HL-60 (cell line): ENCODE measurements at places on chromosomes 1 and 21.

DNA sequence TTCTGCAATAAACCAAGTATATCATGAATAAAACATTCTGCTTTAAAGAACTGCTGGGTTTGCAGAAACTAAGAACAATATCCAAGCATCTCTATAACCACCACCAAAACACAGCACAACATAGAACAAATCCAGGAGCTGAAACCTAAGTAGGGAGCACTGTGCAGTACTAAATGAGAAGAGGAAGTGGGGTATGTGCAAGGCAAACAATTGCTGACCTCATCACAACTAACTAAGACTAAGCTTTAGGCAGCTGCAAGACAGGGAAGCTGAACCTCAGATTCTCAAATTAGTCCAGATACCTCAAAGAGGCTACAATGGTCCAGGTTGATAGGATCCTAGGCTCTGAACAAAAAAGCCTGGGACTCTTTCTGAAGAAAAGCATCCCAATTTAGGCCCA lies 172.6 kb downstream of the SLC44A5 start:
- no peak for DNase-seq

DNA sequence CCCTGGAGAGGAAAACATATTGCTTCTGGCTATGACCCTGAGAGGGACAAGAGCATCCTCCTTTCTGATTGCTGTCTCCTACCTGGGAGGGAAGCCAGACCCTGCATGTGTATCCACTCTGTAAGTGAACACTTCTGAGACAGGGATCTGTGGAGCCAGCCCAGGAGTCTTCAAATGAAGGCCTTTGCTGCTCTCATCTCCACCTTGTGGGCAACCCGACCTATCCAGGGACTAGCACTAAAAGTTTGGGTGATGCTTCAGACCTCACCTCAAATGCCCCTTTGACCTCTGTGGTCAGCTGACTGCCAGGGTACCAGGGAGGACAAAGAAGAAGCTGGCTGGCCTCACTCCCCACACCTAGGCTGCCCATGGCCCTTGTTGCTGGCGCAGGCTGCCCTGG lies 64.7 kb downstream of the KCND3 start:
- DNase-seq: no peak

GRCh38 chr1:111164151-111164550 lies 24.1 kb downstream of the CEPT1 start:
- no peak for DNase-seq

DNA sequence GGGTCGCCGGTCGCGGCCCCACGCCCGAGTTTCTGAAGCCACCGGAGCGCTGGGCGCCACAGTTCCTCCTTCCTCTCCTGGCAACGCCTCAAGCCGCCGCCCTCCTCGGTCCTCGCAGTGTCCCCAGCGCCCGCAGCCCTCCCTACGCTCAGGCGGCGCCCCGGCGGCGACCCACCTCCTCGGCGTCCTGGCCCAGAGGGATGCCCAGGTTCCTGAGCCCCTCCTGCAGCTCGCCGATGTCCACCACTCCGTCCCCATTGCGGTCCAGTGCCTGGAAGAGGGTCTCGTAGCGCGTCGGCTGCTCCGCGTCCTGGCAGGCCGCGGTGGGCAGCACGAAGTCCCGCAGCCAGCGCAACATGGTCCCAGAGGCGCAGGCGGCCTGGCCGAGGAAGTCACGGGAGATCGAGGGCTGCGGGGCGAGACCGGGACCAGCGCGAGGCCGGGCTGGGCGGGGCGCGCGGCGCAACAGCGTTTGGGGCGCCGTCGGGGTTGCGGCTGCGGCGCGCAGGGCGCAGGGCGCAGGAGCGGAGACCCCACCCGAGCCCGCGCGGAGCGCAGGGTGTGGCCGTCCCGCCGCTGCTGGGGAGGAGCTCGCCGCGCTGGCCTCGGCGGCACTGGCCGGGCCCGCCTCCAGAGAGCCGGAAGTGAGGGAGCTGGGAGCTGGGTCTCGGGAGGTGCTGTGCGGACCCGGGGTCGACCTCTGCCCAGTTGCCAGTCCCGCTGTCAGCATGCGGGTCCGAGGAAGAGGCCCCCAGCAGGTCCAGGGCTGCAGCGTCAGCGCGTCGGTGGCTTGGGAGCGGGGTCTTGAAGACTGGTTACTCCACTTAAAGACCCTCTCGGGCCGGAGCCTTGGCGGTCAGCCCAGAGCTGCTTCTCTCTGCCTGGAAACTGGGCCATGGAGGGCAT lies at the start of gene SLC25A24:
Gene SLC25A24 (minus strand): TSS at position 563 of the 906 bp plus-strand sequence. CDS start 205 bp downstream, at position 358.
- peak; percentile 47 for DNase-seq
